Myocyte (in vitro differentiated cells): ENCODE measurements at places on chromosomes 3 and 15.

DNA sequence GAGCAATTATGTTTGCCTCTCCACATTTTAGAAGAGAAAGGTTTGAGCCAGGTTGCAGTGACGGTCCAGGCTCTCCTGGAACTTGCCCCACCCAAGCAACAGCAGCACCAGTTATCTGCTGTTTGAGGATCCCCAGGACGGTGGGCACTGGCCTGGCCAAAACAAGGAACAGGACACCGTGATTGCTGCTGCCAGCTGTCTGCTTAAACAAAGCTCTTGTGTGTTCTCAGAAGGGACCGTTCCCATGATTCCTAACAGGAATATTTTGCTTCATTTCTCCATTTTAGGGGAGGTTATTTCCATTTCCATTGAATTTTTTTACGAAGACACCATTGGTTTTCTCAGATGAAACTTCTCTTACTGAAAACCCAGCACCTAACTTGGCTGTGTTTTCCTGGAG lies 66.4 kb upstream of the RPL35A start:
- DNase-seq = peak; percentile 47

GRCh38 chr15:82081914-82082762 lies 36.3 kb upstream of the MEX3B start:
- peak; percentile 95 for DNase-seq

DNA sequence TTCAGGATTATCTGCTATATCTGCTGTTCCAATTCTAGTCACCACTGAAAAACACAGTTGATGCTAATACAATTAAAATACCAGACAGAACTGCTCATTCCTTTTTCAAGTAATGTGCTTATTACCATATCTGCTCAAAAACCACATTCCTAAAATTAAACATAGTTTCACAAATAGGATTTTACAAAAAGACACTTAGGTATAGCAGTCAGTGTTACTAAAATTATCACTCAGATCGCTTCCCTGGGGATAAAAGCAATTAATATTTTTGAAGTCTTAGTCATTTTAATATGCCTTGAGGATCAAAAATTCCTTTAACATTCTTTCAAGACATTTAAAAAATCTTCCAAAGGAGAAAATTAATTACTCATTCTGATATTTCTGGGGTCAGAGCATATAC lies 71.5 kb downstream of the RAD18 start:
- DNase-seq = no peak

- no peak for DNase-seq
Observed at GRCh38 chr15:70114221-70114620, 16.5 kb upstream of the TLE3 start.

DNA sequence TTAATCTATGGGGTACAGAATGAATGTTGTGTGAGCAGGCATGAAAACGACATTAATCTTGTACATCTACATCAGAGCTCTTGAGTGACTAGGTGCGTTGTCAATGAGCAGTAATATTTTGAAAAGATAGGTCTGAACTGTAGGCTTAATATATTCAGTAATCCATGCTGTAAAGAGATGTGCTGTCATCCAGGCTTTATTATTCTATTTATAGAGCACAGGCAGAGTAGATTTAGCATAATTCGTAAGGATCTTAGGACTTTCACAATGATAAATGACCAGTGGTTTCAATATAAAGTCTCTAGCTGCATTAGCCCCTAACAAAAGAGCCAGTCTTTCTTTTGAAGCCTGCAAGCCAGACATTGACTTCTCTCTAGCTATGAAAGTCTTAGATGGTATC lies 43.0 kb downstream of the NLGN1 start:
- no peak for DNase-seq

GRCh38 chr15:31476236-31476810 lies 149.7 kb downstream of the KLF13 start:
- no peak for DNase-seq

- no peak for DNase-seq
Observed at GRCh38 chr15:32222716-32223115, 180.4 kb downstream of the GOLGA8K start.

DNA sequence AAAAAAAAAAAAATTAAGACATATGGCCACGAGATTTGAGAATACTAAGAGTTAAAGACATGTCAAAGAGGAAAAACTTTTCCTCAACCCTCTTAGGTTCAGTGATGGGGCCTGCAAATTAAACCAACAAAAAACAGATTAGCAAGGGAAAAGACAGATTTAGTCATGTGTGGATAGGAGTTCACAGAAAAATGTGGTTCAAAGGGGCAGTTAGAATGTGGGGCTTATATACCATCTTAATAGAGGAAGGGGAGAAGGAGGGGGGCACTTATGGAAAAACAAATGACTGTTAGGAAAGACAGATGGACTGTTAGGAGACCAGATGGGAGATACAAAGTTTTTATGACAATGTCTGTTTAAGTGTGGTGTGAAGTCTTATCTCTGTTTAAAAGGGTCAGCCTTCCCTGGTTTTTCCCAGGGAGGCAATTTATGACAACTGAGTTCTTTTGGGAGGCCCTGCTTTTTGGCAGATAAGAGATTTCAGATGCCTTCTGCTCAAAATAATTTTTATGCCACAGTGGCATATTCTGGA lies 68.7 kb upstream of the FURIN start:
- no peak for DNase-seq

- DNase-seq = no peak
Observed at GRCh38 chr3:190524942-190525341, 11.1 kb downstream of the IL1RAP start.

DNA sequence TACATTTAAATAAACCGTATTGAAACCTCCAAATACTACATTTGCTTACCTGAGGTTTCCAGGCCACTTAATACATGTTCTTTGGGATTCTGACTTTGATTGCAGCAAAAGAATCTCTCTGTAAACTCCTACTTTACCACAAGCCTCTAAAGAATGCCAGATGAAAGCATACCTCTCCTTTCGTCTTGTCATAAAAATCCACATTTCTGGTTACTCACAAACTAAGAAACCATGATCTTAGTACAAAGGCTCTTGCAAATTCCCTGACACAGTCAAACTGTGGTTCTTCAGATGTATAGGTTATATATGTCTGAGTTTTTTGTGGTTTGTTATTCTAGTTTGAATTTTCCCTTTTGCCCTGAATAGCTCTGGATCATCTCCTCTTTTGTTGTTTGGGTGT lies 188.4 kb downstream of the RAP2B start:
- DNase-seq = peak; percentile 32

GRCh38 chr3:175304404-175304803 lies 445.3 kb downstream of the NAALADL2 start:
- peak; percentile 42 for DNase-seq

DNA sequence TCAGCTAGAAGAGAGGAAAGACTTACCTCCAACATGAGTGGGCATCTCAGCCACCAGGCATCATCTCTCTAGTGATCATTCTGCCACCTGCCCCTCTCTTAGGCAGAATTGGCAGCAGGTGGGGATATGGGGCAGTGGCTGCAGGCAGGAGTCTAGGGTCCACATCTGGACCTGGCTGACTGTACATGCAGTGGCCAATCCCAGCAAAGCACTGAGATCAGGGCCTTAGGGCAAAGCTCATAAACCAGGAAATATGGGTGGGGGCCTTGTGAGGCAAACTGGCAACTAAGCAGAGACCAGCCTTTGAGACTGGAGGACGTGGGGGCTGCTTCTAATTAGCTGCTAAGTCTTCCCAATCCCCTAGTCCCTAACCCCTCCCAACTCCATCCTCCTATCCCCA lies 12.9 kb downstream of the POMGNT2 start:
- DNase-seq = no peak

- no peak for DNase-seq
Observed at GRCh38 chr15:49190586-49190985, 20.5 kb downstream of the GALK2 start.

DNA sequence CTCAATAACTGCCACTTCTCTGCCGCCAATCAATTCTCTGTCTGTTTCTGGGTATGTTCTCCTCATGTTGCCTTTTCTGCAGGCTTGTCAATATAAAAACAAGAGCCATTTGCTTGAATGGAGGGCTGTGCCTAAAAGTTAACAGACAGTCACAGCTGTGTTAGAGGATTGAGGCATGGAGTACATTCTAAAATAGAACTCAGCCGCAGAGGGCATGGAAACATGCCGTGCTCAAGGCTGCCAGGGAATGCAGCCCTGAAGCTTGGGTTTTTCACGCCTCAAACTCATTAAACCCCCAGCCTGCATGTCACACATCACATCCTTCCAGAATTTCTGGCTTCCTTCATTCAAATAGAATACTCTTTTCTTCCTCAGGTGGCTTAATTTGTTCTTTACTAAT lies 166.6 kb downstream of the TPRG1 start:
- peak; percentile 99 for DNase-seq

GRCh38 chr3:54046641-54047214 lies 75.6 kb upstream of the CACNA2D3 start:
- no peak for DNase-seq

DNA sequence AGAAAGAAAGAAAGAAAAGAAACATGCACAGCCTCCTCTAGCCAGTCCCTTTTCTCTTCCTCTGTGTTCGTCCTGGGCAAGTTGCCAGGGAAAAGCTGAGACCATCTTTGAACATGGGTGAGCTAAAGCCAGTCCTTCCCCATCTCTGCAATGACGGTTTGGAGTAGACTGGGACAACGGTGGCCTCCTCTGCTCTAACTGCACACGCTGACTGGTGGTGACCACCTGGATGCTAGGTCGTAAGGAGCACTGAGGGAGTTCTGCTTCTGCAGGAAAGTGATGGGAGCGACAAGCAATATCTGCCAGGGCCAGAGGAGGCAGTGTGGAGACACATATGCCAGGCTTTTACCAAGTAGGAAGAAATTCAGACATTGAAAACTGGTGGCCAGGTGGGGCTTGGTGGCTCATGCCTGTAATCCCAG lies 111.7 kb downstream of the NUP210 start:
- no peak for DNase-seq

GRCh38 chr3:73437828-73438227 lies 186.9 kb downstream of the PDZRN3 start:
- DNase-seq = peak; percentile 64

- DNase-seq = peak; percentile 23
Observed at GRCh38 chr15:77563623-77564156, 69.0 kb downstream of the LINGO1 start.

DNA sequence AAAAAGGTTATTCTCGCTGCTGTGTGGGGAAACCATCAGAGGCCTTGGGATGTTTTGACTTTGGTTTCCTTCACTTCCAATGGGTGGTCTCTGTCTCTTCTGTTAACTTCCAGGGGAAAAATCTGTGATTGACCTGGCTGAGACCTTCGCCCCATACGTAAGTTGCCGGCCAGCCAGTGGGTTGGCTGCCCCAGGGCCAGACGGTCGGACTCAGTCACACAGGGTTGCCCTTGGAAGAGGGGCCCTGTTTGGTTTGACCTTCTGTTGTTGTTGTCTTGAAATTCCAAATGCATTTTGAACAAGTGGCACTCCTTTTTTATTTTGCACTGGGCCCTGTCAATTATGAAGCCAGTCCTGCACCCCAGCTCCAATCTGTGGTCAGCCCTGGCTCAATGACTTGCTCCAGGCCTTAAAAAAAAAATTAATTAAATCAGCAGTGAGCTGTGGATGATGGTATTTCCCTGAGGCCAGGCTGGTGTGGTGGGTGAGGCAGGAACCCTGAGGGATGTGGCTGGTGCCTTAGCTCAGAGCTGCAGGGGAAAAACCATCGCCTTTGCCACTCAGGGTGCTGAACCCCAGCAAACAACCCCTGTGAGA lies 4.5 kb downstream of the FAM107A start:
- peak; percentile 17 for DNase-seq

- DNase-seq = no peak
Observed at GRCh38 chr3:47954567-47954966, 61.6 kb downstream of the MAP4 start.

GRCh38 chr15:40563426-40563825 lies 1.4 kb downstream of the CCDC32 start:
- no peak for DNase-seq

GRCh38 chr15:101615986-101616848 lies 36.0 kb downstream of the TM2D3 start:
- DNase-seq = peak; percentile 47

DNA sequence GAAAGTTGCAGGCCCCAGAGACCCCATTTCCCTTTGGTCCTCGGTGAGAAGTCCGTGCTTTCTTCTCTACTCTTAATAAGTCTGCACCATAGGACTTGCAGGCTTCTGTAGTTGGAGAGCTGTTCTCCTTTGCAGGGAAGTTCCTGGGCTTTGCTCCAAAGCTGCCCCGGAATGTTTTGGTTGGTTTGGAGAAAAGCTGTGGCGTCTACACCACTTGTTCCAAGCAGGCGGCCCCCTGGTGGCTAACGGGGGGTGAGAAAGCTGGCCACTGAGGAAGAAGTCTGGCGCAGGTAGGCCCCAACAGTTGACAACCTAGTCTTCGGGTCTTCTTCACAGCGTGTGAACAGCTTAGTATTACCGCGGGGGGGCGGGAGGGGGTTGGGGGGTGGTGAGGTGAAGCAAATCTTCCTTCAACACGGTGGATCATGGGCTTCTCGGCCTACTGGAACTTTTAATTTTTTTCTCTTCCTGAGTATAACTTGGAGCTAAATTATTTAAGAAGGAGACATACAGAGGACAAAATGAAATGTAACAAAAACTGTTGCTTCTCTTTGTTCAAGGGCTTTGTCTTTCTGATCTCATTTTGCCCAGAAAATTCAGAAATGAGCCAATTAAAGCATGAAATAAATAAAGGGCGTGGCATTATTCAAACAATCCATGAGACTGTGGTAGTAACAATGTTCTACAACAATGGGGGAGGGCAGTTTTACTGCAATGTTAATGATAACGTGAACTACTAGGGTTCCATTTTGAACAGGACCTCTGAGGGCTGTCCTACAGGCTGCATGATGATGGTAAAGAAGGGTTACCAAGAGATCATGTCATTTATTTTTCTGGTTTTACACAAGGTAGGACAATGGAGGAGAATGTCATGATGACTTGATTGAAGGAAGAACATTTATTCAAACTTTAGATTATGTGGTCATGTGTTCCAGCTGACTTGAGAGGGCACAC lies 2.2 kb upstream of the THRB start:
- DNase-seq = peak; percentile 81

GRCh38 chr15:85649372-85649771 lies 145.4 kb downstream of the KLHL25 start:
- peak; percentile 47 for DNase-seq

- peak; percentile 17 for DNase-seq
Observed at GRCh38 chr3:119403201-119403600, 60.2 kb downstream of the TMEM39A start.

DNA sequence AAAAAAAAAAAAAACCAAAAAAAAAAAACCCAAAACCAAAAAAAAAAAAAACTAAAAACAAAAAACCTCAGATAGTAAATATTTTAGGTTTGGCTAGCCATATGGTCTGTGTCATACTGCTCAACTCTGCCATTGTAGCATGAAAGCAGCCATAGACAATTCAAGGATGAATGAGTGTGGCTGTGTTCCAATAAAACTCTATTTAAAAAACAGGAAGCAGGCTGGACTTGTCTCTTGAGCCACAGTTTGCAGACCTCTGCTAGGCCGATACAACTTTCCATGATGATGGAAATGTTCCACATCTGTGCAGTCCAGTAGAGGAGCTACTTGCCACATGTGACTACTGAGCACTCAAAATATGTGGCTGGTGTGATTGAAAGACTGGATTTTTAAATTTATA lies 11.1 kb downstream of the EFCAB12 start:
- DNase-seq = no peak

DNA sequence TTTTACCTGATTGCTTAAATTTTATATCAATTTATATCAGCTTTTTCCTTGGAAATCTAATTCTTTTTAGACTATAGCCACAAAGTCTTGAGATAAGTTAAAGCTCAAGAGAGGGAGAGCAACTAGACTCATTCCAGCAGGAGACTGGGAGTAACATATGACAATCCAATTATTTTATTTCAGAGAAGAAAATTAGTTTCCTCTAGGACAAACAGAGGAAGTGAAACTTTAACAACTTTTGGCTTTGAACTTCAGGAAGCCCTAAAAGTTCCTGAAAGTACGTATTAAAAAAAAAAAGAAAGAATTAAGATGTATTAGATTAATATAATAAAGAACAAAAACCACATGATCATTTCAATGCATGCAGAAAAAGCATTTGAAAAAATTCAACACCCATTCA lies 13.9 kb upstream of the UBE2E2 start:
- no peak for DNase-seq
